D721Med (cell line): ENCODE measurements at places on chromosomes 12 and 14.

GRCh38 chr14:88879022-88879421 is 54.6 kb downstream of the TTC8 start:
- DNase-seq = no peak

- no peak for DNase-seq
These were observed 34.7 kb upstream of the ADAMTS20 start for GRCh38 chr12:43586646-43587245.

DNA sequence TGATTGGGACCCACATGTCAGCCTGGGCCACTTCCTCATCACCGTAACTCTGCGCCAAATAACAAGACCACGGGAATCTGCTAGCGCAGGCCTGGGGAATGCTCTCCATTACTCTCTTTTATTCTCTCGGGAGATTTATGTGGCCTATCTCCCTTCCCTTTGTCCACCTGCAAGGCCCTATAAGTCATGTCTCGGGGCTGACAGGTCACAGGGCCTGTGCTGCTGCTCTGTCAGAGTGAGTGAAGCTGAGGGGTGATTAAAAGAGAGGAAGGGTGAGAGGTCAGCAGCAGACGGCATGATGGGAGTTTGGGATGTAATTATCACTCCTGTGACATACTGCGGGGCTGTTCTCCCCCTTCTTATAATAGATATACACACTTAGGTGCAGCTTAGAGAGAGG is 26.2 kb upstream of the GPATCH2L start:
- DNase-seq = no peak

DNA sequence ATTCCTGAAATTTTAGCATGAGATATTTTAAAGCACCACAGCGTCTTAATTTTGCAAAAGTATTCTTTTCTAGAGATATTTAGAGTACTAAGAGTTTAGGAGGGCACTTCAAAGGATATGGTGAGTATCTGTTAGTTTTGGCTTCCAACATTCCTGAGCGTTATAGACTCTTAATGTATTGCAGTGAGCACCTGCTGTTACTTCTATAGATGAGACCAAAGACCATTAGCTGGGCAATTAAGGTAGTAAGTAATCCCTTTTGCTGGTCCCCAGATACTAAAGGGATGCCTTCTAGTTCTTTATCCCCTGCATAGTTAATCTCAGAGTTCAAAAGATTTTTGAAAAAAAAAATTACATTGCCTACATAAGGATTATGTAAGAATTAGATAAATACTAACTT is 975.6 kb downstream of the GALC start:
- no peak for DNase-seq

- DNase-seq = no peak
These were observed 135.9 kb downstream of the SYT1 start for GRCh38 chr12:79000501-79000900.

DNA sequence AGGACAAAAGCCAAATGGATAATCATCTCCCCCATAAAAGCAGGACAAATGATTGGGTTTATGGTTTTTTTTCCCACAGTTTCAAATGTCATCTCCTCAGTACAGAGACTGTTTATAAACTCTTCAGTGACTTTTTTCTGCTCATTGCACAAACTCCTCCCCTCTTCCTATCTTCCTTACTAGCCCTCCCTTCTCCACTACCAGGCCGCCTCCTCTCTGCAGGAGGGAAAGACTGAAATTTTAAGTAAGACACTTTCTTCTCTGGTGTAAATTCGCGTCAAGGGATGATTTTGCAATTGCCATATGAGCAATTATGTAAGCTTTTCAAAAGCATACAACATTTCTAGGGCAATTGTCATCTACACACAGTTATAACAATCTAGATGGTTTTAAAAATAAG is 37.0 kb downstream of the BTG1 start:
- no peak for DNase-seq

- DNase-seq = no peak
These were observed 214.2 kb downstream of the GLT1D1 start for GRCh38 chr12:129067491-129067890.

GRCh38 chr14:65937960-65938316 is 525.4 kb downstream of the FUT8 start:
- DNase-seq = no peak

- DNase-seq = no peak
These were observed 37.5 kb downstream of the WDR20 start for GRCh38 chr14:102177161-102177560.

- DNase-seq = no peak
These were observed 138.6 kb upstream of the LGR5 start for GRCh38 chr12:71300772-71301675.

GRCh38 chr14:26729851-26730250 is 132.0 kb upstream of the NOVA1 start:
- no peak for DNase-seq

GRCh38 chr14:105862581-105863239 is 336.3 kb downstream of the TMEM121 start:
- no peak for DNase-seq

DNA sequence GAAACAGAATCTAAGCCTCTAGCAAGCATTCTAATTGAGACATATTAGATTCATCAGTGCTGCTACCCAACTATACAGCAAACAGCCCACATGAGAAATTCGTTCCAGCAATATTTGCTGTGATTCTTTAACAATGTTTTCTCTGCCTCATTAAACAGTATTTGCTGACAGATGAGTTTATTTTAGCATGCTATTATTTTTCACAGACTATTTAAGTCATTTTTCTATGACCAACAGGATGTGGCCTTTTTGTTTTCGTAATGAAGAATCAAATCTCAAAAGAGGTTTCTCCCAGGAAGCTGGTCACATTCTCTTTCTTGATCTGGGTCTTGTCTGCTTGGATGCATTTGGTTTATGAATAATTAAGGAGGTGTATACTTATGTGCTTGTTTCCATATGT is 23.2 kb upstream of the SERPINA12 start:
- no peak for DNase-seq

DNA sequence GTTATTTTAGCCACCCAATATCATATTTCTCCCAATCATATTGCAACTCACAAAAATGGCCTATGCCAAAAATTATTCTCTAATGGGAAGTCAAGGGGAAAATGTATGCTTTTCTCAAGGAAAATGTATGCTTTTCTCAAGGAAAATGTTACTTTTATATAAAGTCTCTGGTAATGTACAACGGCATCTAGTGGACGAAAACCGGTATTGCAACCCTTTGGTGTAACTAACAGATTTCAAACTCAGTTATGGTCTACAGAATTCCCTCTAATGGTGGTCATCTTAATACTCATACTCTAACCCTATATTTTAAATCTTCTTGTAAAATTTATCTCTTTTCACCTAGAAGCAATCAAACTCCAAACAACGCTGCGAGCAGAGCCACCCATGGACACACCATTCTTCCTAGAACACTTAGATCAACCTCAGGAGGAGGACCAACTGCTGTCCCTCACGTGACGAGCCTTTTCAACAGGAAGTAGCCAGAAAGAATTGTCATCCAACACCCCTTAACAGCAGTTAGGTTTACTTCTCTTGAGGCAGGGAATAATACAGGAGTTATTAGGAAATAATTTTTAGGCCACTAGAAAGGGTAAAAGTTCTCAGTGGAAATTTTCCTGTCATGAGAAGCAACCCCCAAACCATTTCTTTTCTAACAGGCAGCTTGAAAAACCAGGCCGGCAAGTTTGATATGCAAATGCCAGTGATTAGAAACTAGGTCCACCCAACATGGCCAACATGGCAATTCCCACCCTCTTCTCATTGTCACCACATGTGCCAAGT is 20.1 kb downstream of the APOBEC1 start:
- DNase-seq = no peak

GRCh38 chr12:114851981-114852380 is 168.0 kb upstream of the TBX3 start:
- no peak for DNase-seq

- DNase-seq = no peak
These were observed 139.5 kb downstream of the DAD1 start for GRCh38 chr14:22449600-22449905.

GRCh38 chr12:27539191-27539631 is 15.2 kb downstream of the PPFIBP1 start:
- DNase-seq = no peak

DNA sequence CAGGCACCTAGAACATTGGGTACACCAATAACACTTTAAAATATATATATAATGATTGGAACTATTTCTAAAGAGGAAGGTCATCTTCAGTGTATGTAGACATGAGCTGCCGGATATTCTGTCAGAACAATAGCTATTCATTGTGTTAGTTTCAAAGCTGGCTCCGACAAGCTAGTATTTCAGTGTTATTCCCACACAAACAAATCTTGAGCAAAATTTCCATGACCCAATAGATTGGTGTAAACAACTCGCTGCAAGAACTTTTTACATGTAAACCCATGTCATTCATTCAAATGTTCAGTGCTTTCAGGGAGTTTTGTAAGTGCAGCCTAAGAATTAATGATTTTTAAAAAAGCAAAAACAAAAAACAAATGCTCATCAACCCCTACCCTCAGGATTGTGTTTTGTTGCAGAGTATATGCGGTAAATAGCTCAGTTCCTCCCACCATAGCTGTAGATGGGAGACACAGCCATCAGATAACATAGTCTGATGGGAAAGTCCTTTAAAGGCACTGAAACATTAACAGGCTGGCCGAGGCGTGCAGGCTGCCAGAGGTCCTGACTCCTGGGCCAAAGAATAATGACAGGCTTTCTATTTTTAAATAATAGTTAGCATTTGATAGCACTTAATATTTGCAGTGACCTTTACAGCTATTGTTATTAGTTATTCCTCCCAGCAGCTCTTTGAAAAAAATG is 150.3 kb upstream of the ARHGAP5 start:
- DNase-seq = no peak

DNA sequence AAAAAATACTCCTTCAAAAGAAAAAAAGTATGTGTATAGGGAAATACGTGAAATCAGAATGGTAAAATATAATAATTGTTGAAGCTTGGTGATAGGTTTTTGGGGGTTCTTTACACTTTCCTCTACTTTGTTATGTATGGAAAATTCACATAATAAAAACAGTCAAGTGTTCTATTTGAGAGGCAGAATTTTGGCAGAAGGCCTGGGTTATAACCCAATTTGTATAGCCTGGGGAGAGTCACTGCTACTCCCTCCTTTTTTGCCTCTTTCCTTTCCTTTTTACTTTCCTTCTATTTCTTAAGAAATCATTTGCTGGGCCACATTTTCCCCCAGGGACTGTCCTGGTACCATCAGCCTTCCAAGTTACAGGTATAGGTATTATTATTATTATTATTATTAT is 105.7 kb downstream of the CRADD start:
- DNase-seq = no peak

DNA sequence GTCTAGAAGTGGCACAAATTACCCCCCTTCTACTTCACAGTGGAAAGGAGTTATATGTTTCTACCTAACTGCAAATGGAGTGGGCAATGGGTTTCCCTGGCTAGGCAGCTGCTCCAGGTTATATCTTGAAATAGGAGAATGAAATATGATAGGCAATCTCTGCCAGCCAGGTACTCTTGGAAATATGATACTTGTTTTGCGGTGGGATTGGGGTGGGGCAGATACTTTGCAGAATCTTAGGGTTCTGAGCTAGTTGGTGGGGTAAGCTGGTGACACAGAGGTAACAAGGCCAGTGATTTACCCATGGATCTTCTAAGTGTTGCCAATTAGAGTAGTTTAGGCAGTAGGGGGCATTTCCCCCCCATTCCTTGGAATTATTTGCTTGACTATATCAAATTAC is 140.1 kb downstream of the ATP23 start:
- no peak for DNase-seq

GRCh38 chr14:103848175-103849077 is 1.1 kb upstream of the PPP1R13B start:
- no peak for DNase-seq

GRCh38 chr12:131831635-131832041 is 3.4 kb downstream of the MMP17 start:
- DNase-seq = no peak

DNA sequence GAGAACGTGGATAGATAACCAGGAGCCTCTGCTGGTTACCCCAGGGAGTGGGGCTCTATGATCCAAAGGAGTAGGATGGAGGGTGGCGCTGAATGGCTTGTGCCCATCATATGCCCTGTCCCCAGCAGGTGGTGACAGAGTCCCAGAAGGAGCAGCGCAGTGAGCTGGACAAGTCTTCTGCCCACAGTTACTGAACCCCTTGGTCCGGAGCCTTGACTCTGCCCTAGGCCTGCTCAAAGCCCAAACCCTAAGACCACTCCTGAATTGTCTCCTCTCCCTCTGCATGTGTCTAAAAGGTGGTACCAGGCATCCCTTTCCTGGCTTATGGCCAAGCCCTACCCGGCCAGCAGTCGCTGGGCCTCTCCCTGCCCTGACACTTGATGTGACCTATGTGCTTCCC is 3.2 kb downstream of the PRPH start:
- peak; percentile 5 for DNase-seq

GRCh38 chr12:58502226-58502625 is 418.1 kb downstream of the LRIG3 start:
- no peak for DNase-seq

DNA sequence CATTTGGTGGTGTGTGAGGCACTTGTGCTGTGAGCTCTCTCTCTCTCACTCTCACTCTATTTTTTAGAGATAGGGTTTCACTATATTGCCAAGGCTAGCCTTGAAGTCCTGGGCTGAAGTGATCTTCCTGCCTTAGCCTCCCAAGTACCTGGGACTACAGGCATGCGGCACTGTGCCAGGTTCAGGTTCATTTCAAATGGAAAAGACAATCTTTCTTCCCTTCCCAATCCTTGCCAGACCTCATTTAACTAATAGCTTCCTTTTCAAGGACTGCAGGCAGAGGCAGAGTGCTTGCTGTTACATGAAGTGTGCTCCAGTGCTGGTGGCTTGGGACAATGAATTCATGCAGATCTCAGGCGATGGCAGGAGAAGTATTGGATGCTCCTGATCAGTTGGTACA is 73.2 kb upstream of the BICD1 start:
- DNase-seq = no peak

DNA sequence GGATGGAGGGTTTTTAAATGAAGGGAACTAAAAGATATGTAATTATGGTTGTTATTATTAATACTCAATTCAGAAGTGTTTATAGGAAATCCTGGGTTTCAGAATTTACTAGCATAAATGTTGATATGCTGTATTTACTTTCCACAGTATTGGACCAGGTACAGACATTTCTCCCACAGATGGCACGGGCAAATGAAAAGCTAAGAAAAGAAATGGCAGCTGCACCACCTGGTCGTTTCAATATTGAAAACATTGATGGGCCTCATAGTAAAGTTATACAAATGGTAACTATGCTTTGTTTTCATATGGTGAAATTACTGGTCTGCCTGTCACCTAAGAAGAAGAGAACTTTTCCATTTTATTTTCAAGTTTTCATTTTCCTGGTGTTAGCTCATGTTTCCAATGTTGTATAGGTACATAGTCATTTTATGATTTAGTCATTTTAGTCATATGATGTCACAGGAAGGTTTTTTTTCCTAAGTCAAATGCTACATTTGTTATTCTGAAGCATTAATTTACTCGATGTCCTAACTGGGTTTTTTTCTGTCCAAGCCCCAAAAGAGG is 5.5 kb downstream of the NOPCHAP1 start:
- DNase-seq = no peak

GRCh38 chr12:1309613-1310012 is 284.8 kb downstream of the FBXL14 start:
- no peak for DNase-seq
